CD8-positive, alpha-beta T cell (primary cell): ENCODE measurements at places on chromosomes 1 and 21. TPM values are rescaled to one million over a fixed set of nuclear protein-coding genes. Genes with fewer than 3 reads are reported as not detected.

- DNase-seq = no peak
Measured at GRCh38 chr1:70891051-70891843, 156.4 kb downstream of the PTGER3 start.

DNA sequence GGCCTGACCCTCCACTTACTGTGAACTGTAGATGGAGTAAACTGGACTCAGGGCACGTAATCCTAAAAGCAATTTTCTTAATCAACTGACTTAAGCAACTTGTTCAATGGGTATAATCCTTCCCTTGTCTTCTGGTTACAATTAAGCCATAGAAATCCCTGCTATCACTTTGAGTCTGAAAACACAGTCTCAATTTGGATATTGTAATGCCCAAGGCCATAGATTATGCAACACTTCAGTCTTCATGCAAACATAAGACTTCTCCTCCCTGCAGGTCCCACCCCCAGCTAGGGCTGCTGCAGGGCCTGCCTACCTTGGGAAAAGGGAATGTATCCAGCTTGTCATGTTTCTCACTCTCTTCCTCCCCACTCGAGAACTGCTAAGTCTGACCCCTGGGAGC lies 6.2 kb upstream of the SLC5A9 start:
- no peak for DNase-seq

DNA sequence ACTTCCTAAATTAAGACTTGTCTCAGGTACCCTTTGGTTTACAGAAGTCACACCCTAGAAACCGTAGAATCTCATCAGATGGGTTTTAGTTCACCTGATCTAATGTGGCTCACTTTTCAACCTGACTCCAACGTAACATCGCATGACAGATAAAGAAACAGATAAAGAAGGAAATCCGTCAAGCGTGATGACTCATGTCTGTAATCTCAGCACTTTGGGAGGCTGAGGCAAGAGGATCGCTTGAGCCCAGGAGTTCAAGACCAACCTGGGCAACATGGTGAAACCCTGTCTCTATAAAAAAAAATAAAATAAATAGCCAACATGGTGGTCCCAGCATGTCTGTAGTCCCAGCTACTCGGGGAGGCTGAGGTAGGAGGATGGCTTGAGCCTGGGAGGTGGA lies 97.3 kb downstream of the SPSB1 start:
- DNase-seq = no peak

- no peak for DNase-seq
Measured at GRCh38 chr1:44810101-44810761, 1.9 kb downstream of the BTBD19 start.

GRCh38 chr21:31235671-31236450 lies 108.2 kb downstream of the TIAM1 start:
- no peak for DNase-seq

- DNase-seq = no peak
Measured at GRCh38 chr1:218701131-218701530, 356.0 kb downstream of the TGFB2 start.

- DNase-seq = no peak
Measured at GRCh38 chr1:31911994-31912780, 26.0 kb downstream of the PTP4A2 start.

- no peak for DNase-seq
Measured at GRCh38 chr1:37471345-37472231, 2.8 kb upstream of the ZC3H12A start.

- no peak for DNase-seq
Measured at GRCh38 chr1:235859789-235860188, 6.9 kb downstream of the LYST start.

- no peak for DNase-seq
Measured at GRCh38 chr1:11499601-11500331, 20.8 kb downstream of the DISP3 start.

DNA sequence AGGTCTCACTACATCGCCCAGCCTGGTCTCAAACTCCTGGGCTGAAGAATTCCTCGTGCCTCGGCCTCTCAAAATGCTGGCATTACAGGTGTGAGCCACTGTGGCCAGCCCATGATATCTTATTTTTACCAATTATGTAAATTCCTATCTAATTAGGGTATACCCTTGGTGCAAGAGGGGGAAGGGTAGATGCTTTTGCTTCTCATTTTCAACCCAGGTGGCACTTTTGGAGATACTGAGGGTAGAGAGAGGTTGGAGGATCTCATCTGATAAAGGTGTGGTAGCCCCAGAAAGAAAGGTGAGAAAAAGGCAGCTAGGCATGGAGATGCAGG lies 17.4 kb downstream of the ENSA start:
- DNase-seq = no peak

DNA sequence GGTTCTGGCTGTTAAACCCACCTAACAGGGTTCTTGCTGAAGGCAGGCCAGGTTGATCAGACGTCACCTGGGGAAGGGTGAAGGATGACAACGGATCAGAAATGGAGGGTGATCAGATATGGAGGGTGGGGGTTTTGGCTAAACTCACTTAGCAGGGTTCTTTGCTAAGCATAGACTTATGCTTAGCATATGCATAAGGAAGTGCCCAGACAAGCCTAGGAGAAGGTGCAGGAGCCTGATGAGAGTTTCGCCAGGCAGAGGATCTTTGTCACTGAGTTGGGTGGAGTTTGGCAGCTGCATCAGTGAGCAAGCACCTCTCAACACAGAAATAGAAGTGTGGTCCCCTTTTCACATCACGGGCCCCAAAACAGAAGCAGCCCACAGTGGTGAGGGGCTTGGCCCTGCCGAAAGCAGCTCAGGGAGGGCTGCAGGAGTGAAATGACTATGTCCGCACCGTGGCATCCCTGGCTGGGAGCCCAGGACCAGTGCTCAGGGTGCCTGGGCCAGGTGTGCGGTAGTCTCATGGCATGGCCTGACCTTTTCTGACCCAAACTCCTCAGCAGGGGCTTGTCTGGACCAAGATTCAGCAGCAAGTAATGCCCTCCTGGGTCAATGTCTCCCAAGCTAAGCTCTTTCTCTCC lies 101.6 kb downstream of the AJAP1 start:
- DNase-seq = no peak

- no peak for DNase-seq
Measured at GRCh38 chr1:218510153-218510772, 165.1 kb downstream of the TGFB2 start.

DNA sequence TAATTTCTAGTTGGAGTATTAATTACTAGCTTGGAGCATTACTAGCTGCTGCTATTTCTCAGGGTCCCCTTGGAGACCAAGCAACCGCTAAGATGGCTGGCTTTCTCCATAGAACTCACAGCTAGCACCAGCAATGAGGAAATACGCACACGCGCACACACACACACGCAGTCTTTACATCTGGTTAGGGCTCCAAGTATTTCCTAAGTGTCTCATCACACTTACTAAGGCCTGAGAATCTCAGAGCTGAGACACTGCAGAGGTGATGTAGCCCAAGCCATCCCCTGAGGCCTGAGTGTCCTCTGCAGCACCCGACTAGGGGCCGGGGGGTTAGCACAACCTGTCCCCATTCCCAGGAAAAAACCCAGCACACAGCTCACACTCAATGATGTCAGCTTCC lies 42.5 kb downstream of the ITPKB start:
- DNase-seq = no peak

DNA sequence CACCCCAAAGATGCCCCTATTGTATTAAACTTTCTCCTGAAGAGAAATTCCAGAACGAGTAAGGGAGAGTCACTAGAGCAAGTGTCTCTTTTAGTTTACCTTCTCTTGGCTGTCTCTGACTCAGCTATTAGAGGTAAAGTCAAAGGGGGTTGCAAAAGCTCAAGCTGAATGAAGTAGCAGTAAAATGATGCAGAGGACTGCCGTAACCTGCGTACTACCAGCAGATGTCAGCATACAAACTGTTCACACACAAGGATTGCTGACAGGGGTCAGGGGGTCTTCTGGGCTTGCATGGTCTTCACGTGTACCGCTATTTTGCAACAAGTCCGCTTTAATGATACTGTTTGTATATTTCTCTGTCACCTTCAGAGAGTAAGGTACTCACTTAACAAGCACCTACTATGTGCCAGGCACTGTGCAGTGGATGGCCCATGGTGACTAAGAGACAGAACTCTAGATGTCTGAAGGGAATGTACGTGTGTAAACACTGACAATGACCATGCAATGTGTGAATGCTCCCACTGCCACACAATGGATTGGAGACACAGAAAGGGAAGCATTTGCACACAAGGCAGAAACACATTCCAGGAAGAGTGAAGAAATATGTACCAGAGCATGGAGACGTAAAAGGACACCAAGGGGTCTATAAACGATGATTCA lies 34.9 kb downstream of the CHML start:
- DNase-seq = no peak

DNA sequence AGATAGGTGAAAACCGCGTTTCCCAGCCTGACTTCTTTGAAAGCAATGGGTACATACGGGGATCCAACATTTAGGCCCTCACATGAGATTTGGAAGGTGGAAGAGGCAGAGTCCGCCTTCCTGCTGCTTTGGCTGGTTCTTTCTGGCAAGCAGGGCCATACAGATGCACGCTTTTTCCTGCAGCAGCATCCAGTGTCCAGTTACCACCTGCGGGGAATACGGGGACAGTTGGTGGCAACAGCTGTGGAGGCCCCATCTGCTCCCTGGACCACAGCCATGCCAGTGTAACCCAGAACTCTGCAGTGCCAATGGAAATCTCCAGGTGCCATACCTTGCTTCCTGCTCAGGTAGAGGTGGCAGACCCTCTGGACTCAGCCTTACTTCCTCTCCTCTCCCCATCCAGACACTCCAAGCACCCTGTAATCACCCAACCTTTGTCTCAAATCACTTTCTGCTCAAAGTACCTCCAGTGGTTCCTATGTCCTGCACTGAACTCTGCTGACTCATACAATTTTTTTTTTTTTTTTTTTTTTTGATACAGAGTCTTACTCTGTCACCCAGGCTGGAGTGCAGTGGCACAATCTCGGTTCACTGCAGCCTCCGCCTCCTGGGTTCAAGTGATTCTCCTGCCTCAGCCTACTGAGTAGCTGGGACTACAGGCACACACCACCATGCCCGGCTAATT lies 68.3 kb downstream of the SLC16A1 start:
- no peak for DNase-seq

DNA sequence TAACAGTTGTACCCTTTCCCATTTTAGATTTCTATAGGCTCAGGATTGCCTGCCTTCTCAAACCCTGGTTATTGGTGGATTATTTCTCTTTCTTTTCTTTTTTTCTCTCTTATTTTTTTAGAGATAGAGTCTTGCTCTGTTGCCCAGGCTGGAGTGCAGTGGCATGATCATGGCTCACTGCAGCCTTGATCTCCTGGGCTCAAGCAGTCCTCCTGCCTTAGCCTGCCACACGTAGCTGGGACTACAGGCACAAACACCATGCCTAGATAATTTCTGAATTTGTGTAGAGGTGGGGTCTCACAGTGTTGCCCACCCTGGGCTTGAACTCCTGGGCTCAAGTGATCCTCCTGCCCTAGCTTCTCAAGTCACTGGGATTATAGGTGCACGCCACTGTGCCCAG lies 58.8 kb downstream of the UCK2 start:
- DNase-seq = no peak

DNA sequence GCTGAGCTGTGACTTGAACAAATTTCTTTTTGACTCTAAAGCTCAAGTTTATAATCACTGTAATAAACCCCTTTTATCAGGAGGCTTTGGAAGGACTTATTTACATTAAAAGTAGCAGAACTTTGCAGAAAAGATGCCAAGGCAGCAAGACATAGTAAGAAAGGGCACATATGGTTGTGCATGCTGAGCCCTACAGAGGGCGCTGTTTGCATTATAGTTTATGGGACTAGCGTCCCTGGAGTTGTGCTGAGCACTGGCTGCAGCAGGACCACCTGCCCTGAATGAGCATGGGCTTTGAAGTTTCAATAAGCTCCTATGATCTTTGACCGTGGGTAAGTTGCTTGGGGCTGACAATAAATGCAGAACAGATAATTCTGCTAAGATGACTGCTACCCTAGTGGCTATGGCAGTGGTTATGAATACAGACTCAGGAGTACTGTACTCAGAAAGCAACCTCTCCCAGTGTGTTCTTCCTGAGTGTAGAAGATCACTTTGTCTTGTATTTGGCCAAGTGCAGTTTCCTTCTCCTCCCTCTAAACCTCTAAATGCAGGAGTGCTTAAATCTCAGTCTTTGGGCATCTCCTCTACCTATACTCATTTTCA lies 45.4 kb upstream of the USP1 start:
- DNase-seq = no peak

DNA sequence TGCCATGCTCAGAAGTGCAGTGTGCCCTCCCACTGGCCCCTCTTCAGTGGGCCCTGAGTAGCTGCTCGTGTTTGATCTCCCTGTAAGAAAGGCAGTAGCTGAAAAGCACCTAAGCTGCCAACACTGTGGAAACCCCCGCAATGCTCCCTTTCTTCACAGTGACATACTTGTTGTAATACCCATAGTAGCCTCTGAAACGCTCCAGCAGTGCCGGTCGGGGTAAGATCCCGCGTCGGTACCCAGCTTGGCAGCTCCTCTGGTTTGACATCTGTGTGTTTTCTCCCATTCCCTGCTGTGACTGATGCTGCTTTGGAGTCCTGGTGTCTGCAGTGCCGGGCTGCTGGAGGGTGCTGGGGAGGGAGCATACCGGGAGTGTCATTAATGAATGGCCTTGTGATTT lies 3.6 kb downstream of the CHAF1B start:
- no peak for DNase-seq

- DNase-seq = no peak
Measured at GRCh38 chr1:235500971-235501540, 3.2 kb downstream of the B3GALNT2 start.

DNA sequence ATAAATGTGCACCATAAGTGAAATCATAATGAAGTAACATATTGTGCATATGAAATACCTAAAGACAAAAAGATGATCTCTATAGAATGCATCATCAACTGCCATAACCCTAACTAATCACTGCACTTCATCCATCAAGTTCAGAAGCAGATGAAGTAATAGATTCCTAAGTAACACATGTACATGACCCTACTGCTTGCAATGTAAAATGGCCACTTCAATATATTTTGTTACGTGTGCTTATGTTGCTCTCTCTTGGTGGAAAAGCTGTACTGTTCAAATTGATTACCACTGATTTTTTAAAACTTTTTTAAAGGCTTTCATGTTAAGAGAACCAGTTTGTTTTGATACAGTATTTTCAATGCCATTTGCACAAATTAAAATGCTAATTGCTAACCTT lies 141.8 kb downstream of the TTLL7 start:
- DNase-seq = no peak

The SGIP1 gene
- total RNA-seq = not detected

The TAF12 gene
- 8.5 TPM for total RNA-seq

The TACSTD2 gene
- not detected for total RNA-seq

The ACTA1 gene
- not detected for total RNA-seq

The GCSAML gene
- total RNA-seq = not detected

The CLDN14 gene
- total RNA-seq = not detected

The SYT6 gene
- total RNA-seq = not detected

The HAO2 gene
- total RNA-seq = not detected

The BMP8B gene
- 0.19 TPM for total RNA-seq
